ENCODE measurements at places on chromosomes 1 and 21.

- no peak for DNase-seq
These were observed 8.8 kb downstream of the OBSCN start for GRCh38 chr1:228216371-228217320.

- no peak for DNase-seq
These were observed 136.8 kb downstream of the GLIS1 start for GRCh38 chr1:53601867-53602775.

DNA sequence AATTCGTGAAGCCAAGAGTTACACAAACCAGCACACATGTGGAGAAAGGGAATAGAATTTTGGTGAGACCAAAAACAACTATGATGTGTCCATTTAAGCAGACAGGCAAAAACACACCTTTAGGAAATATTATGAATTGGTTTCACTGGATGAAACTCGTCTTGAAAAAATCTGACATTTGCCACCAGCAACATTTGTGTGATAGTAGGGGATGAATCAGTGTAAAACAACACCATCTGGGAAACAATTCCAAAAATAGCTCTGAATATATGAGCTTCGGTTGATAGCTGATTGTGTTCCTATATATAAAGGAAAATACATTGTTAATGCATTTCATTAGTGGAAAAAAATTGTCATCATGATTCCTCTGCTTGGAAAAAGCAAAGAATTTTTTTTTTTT, 327.8 kb downstream of the PAPPA2 start:
- no peak for DNase-seq

DNA sequence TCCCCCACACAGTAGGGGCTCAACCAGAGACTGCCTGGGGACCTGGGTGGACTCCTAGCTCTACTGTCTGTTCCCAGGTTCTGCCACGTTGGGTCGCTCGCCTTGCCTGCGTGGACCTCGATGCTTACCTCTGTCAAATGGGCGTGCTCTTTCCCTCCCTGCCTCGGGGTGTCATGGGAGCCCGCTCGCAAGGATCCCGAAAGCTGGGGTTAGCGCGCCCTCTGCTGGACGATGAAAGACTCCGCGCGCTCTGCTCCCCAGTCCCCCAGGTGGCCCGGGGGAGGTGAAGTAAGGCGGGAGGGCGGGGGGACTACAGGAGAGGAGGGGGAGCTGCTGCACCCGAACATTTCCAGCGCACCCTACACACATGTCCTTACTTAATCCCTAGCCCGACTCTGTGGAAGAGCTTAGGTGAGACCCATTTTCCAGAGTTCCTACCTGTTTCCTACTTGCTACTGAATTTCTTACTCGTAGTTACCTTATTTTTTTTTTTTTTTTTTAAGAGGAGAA, 2.3 kb upstream of the BSND start:
- DNase-seq, result peak; percentile 55

- no peak for DNase-seq
These were observed 124.2 kb upstream of the LYPLAL1 start for GRCh38 chr1:219049501-219049900.

DNA sequence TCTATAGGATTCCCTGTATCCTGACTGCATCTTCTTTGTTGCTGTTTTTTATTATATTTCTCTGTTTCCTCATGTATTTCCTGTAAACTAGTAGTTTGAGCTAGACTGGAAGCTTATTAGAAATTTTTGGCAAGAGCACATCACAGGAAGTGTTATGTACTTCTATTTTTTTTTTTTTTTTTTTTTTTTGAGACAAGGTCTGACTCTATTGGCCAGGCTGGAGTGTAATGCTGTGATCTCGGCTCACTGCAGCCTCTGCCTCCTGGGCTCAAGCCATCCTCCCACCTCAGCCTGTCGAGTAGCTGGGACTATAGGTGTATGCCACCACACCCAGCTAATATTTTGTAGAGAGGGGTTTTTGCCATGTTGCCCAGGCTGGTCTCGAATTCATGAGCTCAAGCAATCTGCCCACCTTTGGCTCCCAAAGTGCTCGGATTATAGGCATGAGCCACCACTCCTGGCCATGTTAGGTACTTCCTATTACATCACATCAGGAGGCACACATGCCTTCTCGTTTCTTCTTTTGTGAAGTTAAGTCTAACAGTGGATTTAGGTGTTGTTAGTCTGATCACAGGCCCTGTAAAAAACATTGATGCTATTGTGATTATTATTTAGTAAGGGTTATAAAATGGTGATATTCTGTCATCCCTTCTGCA, 12.5 kb downstream of the C1orf21 start:
- no peak for DNase-seq

DNA sequence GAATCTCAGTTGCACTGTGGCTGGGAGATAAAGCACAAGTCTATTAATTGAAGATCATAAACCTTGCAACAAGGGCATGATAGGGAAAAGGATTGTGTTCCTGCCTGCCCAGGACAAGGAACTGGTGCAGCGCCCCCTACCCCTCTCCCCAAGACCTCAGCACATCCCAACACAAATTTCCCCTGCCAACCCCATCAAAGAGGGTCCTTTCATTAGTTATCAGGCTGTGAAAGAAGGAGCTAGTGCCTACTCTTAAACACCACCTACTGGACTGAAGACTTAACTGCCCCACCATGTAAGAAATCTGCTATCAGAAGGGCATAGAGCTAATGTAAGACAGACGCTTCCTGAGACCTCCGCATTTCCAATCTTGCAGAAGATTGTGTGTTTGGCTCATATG, 372.6 kb downstream of the AGBL4 start:
- DNase-seq, result no peak

DNA sequence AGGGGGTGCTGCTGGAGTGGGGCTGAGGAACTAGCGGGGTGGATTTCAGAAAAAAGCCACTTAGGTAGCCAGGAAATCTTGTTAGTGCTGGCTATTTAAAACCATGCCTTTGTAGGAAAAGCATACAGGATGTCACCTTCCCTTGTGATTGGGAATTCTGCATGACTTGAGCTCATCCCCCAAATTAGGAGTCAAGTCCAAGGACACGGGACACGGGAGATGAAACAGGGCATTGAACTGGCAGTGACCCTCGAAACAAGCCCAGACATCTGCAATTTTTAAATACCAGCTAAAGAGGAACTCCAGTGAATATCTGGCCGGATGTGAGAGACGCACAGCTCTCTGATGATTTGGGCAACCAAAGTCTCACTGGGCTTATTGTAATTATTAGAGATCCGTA, 32.8 kb downstream of the C2CD2 start:
- no peak for DNase-seq

DNA sequence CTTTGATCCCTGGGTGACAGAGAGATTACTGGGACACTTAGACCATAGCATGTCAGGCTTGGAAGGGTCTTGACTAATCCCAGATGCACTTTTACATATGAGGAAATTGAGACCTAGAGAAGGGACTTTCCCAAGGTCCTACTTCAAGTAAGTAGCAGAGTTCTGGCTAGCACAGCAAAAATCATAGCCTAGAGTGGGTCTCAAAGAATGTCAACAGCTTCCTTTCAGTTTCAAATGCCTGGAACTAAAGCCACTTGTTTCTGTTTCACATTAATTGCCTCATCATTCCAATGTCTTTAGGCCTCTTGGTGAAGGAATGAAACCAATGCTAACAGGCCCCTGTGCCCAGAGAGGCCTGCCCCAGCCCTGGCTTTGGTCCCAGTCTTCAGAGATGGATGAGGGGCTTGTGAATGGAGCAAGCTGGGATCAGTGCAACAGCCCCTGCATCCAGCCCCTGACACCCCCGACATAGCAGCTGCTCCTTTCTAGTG, 26.6 kb downstream of the ATF3 start:
- no peak for DNase-seq

- no peak for DNase-seq
These were observed 41.5 kb downstream of the LRRC3 start for GRCh38 chr21:44496564-44497550.

GRCh38 chr1:223712850-223713474, 623 bp downstream of the CAPN2 start:
- no peak for DNase-seq

DNA sequence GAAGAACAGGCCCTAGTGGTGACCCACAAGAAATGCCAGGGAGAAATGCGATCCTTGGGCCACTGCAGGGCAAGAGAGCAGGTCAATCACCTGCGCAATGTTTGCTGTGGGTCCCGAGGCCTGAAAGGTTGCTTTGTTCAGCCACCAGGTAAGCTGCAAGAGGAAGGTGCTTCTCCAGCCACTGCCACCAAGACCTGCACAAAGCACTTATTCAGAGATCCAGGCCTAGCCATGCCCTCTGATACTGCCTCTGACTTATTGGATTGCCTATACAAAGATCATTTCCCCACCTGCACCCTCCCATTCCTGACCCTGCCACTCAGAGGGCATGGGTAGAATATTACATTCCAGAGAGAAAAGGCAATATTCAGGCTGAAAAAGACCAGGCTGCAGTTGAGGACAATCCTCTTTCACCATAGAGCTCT, 349.4 kb upstream of the NFIA start:
- no peak for DNase-seq

- no peak for DNase-seq
These were observed 5.1 kb downstream of the TNFRSF8 start for GRCh38 chr1:12067900-12068821.

- DNase-seq, result no peak
These were observed 239.5 kb downstream of the FOXD2 start for GRCh38 chr1:47677241-47677940.

DNA sequence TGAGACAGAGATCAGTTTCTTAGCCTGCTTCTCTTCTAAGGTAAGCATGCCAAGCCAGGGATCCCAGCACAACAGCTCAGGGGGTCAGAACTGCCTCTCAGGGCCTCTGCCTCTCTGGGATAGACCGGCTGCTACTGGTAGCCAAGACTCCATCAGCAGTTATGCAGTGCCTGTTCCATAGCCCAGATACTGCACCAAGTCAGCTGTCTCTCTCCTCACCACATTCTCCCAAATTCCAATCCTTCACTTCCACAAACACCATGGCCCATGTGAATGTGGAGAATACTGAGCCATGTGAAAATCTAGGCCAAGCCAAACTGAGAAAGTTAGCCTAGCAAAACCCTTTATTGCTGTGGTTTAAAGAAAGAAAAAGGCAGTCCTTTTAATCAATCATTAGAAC, 37.5 kb downstream of the CDC42BPA start:
- no peak for DNase-seq

GRCh38 chr1:170221495-170221894, 75.7 kb downstream of the NTMT2 start:
- no peak for DNase-seq

DNA sequence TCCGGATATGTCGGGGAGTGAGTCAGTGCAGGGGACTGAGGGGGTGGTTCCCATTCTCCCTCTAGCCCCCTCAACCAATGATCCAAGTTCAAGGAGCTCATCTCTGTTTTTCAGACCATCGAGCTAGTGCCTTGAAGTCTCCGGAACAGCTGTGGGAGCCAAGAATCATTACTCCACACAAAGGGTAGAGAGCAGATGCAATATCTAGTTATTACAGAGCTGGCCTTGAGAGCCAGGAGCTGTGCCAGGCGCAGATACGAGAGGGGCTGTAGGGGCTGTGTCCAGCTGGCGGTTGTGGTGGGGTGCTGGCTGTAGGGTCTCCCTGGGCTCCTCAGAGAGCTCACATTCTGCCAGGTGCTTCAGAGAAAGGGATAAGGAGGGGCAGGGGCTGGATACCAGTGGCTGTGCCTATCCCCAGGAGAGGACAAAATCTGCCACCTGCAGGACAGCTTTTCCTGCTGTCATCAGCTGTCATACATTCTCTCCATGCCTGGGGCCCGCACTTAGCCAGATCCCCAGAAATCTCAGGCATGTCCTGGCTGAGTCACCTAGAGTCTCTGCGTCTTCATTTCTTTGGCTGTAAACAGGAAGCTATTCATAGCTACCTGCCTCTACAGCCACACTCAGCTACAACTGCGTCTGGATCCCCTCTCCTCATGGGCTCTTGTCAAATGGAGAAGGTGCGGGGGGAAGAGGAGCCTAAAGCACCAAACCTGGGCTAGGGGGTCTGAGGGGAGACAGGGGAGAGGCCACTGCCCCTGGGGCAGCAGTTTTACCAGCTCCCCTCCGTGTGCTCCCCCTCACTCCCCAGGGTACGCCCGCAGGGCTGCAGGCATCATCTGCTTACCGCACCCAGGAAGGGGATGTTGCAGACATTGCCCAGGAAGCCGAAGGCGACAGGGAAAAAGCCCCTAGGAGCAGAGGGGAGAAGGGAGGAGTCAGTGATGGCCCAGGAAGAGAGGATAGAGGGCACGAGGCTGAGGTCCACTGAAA, 2.4 kb upstream of the KISS1 start:
- DNase-seq, result no peak

DNA sequence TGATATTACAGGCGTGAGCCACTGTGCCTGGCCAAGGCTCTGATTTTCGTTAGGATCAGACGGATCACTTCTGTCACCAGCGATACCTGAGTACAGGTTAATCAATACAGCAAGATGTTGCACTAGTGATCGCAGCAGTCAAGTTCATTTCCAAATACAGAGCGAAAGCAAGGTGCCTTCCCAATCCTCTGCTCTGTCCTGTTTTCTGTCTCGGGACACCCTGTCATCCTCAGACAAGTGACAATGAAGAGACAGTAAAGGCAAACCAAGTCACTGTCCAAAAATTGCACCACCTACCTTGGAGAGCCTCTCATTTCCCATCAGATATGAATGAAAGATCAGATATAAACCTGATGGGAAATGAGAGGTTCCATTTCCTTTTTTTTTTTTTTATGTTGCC, 5.6 kb upstream of the CLDN14 start:
- DNase-seq, result no peak

- DNase-seq, result no peak
These were observed at the start of gene CD101 for GRCh38 chr1:117001254-117001927. CD101 (plus strand) TSS chr1:117001760; CDS start chr1:117001818, 58 bp downstream.

- DNase-seq, result no peak
These were observed 16.5 kb upstream of the PKP1 start for GRCh38 chr1:201266774-201267173.

- DNase-seq, result no peak
These were observed 29.7 kb upstream of the DUSP23 start for GRCh38 chr1:159751031-159751430.

- DNase-seq, result no peak
These were observed at the start of gene ADORA1 for GRCh38 chr1:203127666-203128430. ADORA1 (plus strand) TSS chr1:203127726; CDS start chr1:203128842, 1,116 bp downstream.

DNA sequence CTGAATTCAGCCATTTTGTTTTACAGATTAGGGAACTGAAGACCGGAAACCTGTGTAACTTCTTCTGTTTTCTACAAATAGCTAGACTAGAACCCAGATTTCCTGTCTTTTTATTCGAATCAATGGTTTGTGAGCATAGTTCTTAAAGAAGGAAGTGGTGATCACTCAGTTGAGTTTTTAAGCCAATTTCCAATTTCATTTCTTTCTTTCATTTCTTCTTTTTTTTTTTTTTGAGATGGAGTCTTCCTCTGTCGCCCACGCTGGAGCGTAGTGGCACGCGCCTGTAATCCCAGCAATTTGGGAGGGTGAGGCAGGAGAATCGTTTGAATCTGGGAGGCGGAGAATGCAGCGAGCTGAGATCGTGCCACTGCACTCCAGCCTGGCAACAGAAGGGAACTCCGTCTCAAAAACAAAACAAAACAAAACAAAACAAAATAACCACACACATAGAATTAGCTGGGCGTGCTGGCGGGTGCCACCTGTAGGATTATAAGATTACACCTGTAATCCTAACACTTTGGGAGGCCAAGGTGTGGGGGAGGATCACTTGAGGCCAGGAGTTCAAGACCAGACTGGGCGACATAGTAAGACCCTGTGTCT, 3.0 kb upstream of the MDM4 start:
- no peak for DNase-seq

- DNase-seq, result no peak
These were observed 34.4 kb downstream of the GLUL start for GRCh38 chr1:182357171-182357570.

- DNase-seq, result no peak
These were observed 7.0 kb upstream of the TRIT1 start for GRCh38 chr1:39890273-39890672.
